Caudate nucleus (tissue), 63 donors: ENCODE measurements at places on chromosomes 4 and X.
A peak's percentile ranks its signal among the peaks of the same experiment; 100 is the strongest.

GRCh38 chr4:176276710-176277109, 7.7 kb upstream of the ASB5 start:
- no peak for DNase-seq

GRCh38 chr4:122152711-122153226, 638 bp downstream of the BLTP1 start:
- DNase-seq = peak; percentile 54

- DNase-seq = no peak
These were observed 125.0 kb upstream of the SMIM10 start for GRCh38 chrX:134865682-134866255.

DNA sequence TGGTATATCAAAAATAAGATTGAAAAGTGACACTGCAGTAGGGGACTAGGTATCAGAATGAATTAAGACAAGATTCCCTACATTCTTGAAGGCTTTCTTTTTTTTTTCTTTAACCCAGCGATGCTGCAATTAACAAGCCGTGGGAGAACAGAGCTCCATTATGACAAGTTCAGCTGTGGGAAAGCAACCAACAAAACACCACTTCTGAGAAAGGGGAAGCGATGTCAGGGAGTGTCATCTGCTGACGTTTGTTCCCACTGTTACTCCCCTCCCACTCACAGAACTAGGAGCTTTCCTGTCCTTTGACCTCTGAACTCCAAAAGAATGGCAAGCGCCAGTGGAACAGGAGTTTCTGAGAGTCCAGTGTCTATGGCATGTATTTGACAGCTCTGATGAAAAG, 90.2 kb upstream of the SLITRK2 start:
- peak; percentile 66 for DNase-seq

DNA sequence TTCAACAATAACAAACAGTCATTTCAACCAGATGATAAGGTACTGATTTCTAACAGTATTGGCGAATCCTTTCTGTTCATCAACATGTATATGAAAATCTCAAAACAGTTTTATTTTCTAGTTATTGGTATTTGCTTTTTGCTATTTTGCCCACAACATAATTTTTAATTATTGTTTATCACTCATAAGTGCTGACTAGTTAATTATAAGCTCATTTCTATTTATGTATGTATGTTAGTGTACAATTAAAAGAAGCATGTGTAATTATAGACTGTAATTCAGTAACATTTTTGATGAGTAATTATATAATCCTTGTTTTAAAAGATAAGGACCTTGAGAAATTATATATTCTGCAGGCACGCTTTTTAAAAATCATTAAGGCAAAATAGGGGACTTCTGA, 67.2 kb upstream of the NPNT start:
- DNase-seq = no peak

DNA sequence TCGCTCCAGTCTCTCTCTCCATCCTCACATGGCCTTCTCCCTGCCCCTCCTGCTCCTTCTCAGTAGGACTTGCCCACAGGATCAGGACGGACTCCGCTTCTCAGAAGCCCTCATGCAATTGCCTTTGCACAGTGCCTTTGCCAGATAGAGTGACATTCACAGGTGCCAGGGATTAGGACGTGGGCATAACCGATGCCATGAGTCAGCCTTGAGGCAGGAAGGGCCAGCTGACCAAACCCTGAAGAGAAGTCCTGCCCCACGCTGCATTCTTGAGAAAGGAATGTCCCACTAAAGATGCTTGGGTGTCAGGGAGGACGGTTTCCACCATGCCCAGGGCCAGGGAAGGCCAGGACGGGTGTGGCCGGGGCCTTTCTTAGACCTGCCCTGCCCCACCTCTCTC, 6.6 kb upstream of the GRPEL1 start:
- no peak for DNase-seq

DNA sequence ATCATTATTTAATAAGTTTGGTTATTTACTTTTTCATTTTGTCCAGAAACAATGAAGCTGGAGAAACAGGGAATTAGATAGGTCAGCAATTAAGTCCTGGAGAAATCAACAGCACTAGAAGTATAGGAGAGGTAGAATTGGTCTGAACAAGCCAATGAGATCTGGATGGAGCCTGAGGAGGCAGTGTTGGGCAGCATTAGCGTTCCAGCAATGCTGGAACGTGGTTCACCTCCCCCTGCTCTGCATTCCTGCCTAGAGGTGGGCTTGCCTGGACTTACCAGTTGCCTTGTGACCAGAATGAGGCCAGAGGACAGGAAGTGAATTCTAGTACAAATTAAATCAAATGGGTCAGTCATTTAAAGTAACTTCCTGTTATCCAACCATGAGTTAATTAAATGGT, 4.6 kb downstream of the RASSF6 start:
- no peak for DNase-seq

GRCh38 chr4:187171706-187172339, 448.2 kb upstream of the FAT1 start:
- no peak for DNase-seq

DNA sequence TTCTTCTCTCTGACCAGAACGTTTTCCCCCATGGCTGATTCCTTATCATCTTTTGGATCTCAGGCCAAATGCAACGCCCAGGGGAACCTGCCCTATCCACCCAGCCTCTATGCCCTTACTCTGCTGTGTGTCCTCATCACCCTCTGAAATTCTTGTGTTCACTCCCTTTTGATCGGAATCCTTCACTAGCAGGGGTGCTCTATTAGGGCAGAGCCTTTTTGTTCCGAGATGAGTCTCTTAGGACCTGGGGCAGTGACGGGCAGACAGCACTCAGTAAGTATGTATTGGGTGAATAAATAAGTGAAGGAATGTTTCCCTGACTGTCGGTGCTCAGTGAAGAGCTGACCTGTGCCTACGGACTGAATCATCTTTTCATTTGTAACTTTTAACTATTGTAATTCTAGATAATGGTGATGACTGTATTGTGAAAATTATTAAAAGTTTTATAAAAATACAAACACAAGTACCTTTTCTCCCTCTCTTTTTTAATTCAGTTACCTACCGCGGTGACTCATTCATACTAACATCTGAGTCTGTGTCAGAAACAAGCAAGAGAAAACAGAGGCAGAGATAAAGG, 4.8 kb upstream of the TENM3 start:
- no peak for DNase-seq

GRCh38 chrX:51332188-51332942, at the start of gene NUDT10:
Gene NUDT10, plus strand, starts transcription at chrX:51332822. Its CDS starts 144 bp downstream, at chrX:51332966.
- DNase-seq = peak; percentile 8
